ENCODE measurements at places on chromosomes 7 and 10. TPM values are rescaled to one million over a fixed set of nuclear protein-coding genes. Genes with fewer than 3 reads are reported as not detected.

The CDK1 gene
- not detected for total RNA-seq

The TYW1B gene
- total RNA-seq, result 5.1 TPM

The PLEKHS1 gene
- total RNA-seq, result not detected

The CTNNA3 gene
- total RNA-seq, result 1.4 TPM

The PTPN20 gene
- 1.1 TPM for total RNA-seq

The ZNF722 gene
- total RNA-seq, result not detected

The RSPH10B2 gene
- 0.12 TPM for total RNA-seq

The ERV3-1 gene
- total RNA-seq, result 5.3 TPM

The GPR26 gene
- not detected for total RNA-seq

The MYH16 gene
- total RNA-seq, result not detected

The EGR2 gene
- total RNA-seq, result 0.17 TPM

The CFAP58 gene
- 0.10 TPM for total RNA-seq

- no peak for DNase-seq
Measured at GRCh38 chr7:26959290-26959689, 94.9 kb upstream of the SKAP2 start.

GRCh38 chr7:73429215-73429614 is 4.4 kb upstream of the FZD9 start:
- DNase-seq, result no peak

DNA sequence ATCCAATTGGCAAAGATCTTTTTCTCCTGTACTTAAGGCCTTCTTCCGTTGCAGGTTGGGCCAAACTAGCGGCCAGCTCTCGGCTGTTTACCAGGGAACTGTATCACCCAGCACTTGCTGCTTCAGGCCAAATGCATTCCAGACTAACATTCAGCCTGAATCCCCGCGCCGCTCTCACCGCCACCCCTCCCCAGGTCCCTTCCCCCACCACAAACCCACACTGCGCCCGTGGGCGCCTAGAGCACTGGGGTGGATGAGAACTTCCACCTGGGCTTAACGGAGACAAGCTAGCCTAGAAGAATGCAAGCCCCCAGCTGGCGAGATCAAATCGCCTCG is 676 bp downstream of the TCAF1 start:
- DNase-seq, result peak; percentile 46

DNA sequence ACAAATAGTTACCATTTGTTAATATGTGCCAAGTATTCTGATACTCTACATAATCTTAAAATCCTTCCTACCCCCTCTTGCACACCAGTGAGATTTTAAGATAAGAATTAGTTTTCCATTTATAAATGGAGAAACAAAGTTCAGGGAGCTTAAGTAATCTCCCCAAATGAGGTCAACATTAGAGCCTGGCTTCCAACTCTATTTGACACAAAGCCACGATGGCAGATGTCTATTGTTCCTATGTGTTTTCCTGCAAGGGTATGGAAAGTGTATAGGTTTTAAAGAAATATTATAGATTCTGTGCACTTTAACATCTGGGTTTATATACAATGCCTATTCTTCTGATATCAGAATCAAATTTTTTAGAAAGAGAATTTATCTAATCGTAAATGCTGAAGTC is 143.9 kb upstream of the SEMA3C start:
- DNase-seq, result no peak

GRCh38 chr7:374706-375311 is 84.8 kb downstream of the FOXL3 start:
- DNase-seq, result peak; percentile 29

- peak; percentile 41 for DNase-seq
Measured at GRCh38 chr10:133133471-133134231, 26.4 kb upstream of the KNDC1 start.

- no peak for DNase-seq
Measured at GRCh38 chr10:20166096-20166675, 350.0 kb downstream of the PLXDC2 start.

- DNase-seq, result no peak
Measured at GRCh38 chr10:19119191-19119590, 70.6 kb downstream of the MALRD1 start.

- no peak for DNase-seq
Measured at GRCh38 chr7:52920977-52921376, 114.5 kb upstream of the POM121L12 start.

DNA sequence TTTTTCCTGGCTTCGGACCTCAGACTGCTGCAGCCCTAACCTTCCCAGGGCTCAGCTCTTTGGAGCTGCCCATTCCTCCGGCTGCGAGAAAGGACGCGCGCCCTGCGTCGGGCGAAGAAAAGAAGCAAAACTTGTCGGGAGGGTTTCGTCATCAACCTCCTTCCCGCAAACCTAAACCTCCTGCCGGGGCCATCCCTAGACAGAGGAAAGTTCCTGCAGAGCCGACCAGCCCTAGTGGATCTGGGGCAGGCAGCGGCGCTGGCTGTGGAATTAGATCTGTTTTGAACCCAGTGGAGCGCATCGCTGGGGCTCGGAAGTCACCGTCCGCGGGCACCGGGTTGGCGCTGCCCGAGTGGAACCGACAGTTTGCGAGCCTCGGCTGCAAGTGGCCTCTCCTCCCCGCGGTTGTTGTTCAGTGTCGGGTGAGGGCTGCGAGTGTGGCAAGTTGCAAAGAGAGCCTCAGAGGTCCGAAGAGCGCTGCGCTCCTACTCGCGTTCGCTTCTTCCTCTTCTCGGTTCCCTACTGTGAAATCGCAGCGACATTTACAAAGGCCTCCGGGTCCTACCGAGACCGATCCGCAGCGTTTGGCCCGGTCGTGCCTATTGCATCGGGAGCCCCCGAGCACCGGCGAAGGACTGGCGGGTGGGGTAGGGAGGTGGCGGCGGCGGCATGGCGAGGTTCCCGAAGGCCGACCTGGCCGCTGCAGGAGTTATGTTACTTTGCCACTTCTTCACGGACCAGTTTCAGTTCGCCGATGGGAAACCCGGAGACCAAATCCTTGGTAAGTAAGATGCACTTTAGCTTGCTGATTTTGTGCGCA is at the start of gene PLXDC2:
TSS of gene PLXDC2 (plus strand) at position 22 of the 820 bp plus-strand sequence.
- DNase-seq, result peak; percentile 61

- no peak for DNase-seq
Measured at GRCh38 chr10:33643042-33643441, 308.6 kb upstream of the NRP1 start.

DNA sequence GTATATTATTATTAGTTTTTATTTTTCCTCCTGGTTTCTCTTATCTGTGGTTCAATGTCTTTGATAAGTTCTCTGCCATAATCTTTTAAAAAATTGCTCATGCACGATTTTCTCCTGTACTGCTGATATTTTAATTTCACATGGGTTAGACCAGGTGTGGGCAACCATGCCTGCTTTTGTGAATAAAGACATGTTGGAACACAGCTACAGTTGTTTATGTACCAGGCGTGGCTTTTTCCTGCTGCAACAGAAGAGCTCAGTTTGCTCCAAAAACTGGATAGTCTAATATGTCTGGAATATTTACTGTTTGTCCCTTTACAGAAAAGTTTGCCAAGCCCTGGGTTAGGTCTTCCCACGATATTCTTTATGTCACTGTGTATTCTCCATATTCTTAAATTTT is 105.2 kb downstream of the VWC2 start:
- no peak for DNase-seq

DNA sequence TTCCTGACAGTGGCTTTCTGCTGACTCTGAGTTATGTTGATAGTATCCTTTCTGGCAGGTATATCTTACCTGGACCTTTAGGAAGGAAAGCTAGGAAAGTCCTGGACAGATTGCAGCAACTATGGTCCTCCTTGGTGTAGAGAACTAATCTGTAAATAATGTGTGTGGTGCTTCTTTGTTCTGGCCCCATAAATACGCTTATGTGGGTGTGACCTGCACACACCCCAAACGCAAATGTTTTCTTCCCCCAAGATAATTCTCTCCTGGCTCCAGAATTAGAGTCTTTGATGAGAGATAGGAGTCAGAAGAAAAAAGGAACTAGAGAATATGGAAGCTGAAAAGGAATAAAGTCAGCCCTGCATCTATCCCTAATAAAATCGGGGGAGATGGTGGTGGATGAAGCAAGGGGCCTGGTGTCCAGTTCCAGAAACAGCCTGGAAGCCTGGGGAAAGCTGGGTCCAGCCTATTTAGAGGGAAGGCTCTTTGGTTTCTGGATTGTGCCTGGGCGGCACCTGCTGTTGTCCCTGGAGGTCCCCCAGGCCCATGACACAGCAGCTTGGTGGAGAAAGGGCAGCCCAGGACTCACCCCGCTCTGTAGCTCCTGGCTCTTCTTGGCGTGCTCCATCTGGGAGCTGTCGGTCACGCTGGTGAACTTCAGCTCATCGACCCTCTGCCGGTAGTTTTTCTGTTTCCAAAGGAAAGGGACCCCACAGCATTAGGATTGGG is 38.2 kb downstream of the NRAP start:
- DNase-seq, result no peak

GRCh38 chr7:25359471-25360059 is 131.3 kb upstream of the NPVF start:
- no peak for DNase-seq

GRCh38 chr7:91019686-91020385 is 244.4 kb upstream of the FZD1 start:
- no peak for DNase-seq

Measured in right lobe of liver (tissue), 6 donors.